Choroid plexus epithelial cell (primary cell): ENCODE measurements at places on chromosomes 2 and 18.

DNA sequence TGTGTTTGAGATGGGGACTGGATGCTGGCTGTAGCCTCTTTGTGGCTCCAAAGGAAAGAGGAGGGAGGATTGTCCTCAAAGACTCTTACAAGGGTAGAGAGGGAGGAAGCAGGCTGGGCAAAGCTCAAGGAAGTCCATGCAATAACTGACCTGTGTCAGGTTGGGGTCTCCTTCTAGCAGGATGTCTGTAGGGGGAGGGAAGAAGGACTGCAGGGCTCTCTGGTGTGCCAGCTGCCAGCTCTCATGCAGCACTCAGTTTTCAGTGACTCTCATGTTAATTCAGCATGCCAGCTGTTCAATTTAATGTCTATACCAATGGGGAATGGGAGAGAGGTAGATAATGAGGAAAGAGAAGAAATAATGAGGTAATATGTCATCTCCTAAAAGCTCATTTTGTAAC lies 85.3 kb upstream of the RANBP2 start:
- DNase-seq, result no peak

GRCh38 chr2:69017835-69018234 lies 4.9 kb downstream of the ANTXR1 start:
- no peak for DNase-seq

GRCh38 chr2:238509151-238509835 lies 82.6 kb downstream of the ASB1 start:
- peak; percentile 78 for DNase-seq

DNA sequence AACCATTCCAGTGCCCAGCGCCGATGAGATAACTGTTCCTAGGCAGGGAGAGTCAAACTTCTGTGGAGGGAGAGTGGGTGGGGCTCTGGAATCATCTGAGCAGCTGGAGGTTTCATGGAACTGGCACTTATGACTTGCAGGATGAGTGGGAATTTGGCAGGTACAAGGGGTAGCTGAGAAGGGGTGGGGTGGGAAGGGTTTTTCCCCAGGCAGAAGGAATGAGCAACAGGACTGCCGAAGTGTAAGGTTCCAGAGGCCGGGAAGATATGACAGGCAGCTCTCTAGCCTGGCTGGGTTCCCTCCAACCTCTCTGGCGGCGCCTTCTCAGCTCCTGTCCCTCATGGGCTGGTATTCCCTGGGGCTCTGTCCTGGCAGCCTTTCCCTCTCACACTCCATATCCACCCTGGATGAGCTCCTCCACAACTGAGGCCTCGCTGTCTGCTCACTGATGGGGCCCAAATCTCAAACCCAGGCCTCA lies 2.5 kb upstream of the TET3 start:
- no peak for DNase-seq

DNA sequence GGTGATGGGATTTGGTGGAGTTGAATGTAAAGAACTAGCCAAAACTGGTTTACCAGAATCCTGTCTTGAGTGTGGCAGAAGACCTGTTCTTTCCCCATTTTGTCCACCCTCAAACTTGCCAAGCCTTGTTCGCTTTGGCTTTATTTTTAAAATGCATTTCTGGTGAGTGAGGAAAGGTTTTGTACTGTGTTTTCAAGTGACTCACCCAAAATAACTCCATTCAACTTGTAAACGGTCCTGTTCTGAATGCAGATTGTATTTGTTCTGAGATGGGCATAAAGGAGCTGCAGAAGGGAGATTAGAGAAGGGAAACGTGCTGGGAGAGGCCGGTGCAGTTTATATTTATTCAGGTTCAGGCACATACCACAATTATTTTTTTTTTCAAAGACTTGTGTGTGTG lies 5.3 kb upstream of the ITPRID2 start:
- peak; percentile 37 for DNase-seq

- peak; percentile 25 for DNase-seq
Measured at GRCh38 chr2:196431076-196431475, 208.4 kb upstream of the CCDC150 start.

DNA sequence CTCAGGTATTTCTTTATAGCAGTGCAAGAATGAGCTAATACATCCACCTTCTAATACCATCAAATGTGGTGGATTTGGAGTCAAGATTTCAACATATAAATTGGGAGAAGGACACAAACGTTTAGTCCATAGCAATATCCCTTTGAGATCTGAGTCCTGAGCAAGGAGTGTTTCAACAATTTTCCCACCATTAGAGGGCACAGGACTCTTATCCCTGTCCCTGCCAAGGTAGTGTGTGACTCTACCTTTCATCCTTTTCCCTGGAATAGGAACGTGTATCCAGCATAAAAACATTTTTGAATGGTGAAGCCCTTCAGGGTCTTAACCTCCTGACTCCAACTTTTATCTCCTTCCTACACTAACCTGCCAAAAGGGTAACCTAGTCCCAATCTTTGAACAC lies 181.3 kb upstream of the SRD5A2 start:
- peak; percentile 1 for DNase-seq

- DNase-seq, result peak; percentile 93
Measured at GRCh38 chr2:42342061-42342794, 18.8 kb downstream of the COX7A2L start.

DNA sequence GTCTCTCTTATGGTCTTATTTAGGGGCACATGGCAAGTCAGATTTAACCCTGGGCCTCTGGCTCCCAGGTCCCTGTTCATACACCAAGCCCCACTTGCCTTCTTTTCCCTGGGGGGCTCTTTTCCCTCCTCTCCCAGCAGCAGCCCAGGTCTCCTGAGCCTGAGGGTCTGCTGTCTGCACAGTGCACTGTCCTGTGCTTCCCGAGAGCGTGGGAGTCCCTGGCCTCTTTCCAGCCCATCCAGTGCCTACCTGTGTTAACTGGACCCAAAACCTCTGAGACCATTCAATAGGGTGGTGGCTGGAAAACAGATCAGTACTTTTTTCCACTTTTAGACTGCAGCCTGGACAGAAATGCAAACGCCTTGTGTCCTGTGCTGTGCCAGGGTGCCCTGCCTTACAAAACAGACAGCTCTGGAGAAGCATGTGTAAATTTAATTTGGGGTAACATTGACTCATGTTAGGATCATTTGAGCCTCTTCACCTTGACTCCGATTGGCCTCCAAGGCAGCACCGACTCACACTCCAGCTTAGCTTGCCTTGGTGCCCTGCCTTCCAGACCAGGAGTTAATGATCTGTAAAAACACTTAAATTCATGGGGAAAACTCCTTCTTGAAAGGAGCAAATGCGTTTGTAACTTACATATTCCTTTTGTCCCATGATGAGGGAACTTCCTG lies 34.3 kb downstream of the TWIST2 start:
- DNase-seq, result no peak

- DNase-seq, result peak; percentile 39
Measured at GRCh38 chr2:79860228-79861058, 347.6 kb downstream of the CTNNA2 start.

DNA sequence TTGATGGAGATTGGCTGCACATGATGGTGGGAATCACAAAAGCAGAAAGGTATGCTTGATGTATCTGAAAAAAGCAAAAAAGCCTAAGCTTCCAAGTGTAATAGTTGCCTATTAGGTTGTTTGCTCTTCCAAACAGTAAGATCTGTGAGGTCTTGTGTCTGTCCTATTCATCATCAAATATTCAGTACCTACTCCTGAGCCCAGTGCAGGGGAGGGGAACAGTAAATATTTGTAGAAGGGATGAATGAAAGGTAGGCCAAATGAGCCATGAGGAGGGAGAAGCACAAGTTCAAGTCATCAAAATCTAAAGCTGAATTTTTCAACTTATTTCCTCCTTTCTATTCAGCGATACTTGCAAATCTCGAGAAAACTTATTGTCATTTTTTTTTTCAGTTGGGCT lies 153.2 kb upstream of the ETAA1 start:
- no peak for DNase-seq

GRCh38 chr2:97957432-97958183 lies 38.1 kb downstream of the TMEM131 start:
- peak; percentile 18 for DNase-seq

GRCh38 chr2:8639122-8639635 lies 42.7 kb upstream of the ID2 start:
- DNase-seq, result no peak

DNA sequence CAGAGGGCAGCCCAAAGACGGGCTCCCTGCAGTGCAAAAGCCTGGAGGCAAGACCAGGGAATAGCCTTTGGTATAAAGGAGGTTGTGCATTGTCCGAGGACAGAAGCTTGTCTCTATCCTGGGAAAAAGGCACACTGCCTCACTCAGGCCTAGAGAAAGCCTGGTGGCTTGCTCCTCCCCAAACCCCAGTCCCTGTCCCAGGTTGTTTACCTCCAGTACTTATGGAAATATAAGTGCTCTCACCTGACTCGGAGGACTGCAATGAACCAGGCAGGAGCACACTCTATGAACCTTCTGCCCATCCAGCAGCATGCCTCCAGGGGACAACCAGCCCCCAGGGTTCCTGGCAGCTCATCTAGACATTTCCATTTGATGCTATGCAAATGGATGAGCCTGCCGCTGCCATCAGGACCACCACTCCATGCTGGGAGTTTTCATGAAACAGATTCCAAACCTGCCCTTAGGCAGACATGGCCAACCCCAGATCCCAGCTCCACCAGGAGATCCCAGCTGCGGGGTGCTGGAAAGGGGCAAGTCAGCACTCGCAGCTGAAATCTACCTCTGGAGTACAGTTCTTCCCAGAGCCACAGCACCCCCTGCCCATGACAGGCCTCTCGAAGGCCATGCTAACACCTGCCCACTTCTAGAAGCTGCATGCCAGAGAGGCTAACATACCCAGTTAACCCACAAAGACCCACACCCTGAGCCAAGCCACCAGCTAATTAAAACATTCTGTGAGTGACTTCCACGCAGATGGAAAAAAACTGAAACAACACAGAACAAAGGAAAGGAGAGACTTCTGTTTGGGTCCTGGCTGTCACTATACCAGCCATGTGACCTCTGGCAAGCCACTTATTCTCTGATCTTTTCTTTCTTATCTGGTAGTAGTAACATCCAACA lies 101.7 kb downstream of the TTC32 start:
- no peak for DNase-seq

GRCh38 chr2:207474863-207475485 lies 54.8 kb upstream of the CREB1 start:
- peak; percentile 79 for DNase-seq

- DNase-seq, result peak; percentile 88
Measured at GRCh38 chr2:23480957-23481797, 96.2 kb downstream of the KLHL29 start.

GRCh38 chr18:77650799-77651385 lies 401.2 kb downstream of the GALR1 start:
- DNase-seq, result peak; percentile 77

DNA sequence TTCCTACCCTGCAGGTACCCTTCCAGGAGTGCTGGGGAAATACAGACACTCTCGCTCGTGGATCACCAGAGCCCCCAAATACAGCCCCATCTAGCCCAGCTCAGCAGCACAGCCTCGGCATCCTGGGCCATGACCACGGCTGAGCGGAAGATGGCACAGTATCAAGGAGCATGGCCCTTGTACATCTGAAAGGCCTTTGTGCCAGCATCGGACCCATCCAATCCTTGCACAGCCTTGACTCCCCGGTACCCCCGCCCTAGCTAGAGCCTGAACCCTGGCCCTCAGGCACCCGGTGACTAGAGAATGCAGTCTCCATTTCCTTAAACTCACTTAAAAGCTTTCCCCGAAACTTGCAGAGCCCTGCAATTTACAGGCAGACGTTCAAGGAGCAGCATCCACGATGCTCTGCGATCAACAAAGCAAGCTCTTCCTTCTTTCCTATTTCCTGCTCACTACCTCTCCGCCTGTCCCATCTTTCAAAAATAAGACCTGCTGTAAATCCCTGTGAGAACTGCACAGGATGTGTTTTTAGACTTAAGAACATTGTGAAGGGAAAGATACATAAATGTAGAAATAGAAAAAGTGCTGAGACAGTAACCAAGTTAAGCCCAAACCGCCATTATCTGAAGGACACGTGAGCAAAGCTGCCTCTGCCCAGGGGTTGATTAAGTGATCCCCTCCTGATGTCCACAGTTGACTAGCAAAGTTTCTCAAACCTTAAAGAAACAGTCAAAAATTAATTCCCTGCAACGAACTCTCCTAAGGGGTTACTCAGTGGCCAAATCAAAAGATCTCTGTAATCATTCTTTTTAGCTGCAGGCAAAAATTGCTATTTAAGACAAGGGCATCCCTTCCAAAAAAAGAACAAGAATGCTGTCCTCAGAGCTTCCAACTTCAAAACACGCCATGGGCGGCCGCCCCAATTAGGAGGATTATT lies 48.5 kb downstream of the ZNF516 start:
- no peak for DNase-seq

- no peak for DNase-seq
Measured at GRCh38 chr18:641224-641623, 16.2 kb upstream of the TYMS start.

DNA sequence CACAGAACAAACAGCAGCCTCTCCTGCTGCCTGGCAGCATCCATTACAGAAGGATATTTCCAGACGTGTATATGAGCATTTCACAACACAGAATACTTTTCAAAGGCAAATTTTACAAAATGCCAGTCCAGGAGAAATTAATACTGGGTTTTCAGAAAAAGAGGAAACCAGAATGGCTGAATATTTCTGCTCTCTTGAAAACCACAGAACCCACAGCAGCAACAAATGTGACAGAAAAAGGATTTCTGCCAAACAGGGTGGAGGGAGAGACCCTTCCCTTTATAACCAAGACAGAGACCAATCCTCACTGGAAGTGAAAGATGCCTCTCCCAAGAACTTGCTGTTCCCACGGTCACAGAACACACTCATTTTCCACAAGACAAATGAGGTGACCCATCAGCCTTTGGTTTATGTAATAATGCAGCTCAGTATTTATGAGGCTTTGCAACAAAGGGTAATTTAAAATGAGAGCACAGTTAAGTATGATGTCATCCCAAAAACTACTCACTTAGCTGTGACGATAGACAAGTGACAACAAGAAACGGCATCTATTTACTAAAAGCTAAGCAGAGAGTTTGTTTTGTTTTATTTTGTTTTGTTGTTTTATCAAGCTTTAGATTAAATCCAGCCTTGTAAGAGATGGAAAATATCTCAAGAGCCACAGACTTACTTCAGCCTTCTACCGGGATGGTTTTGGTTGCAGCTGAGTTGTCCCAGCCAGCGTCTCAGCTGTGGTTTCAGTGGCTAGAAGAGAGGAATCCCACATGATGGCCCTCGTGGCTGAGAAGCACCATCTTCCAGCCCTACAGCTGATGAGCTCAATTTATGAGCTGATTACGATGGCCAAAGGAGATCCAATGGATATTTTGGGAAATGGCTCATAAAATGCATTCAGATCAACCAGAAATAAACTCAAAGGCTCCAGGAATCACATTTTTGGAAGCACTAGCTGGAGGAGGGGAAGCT lies 249.3 kb upstream of the AGAP1 start:
- DNase-seq, result no peak

DNA sequence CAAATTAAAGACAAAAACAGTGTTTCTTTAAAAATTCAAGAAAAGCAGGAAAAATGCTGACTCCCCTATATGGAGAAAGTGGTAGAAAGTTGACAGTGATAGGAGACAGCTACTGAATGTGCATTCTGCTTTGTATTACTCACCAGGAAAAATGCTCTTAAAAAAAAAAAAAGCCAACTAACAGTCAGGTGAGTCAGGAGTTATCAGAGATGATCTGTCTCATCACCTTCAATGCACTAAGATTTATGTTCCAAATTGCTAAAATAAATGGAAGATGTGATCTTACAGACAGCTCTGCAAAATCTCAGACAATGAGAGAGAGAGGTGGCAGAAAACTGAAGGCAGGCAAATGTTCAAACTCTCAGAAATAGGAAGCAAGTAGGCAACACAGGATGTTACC lies 47.6 kb upstream of the ZNF521 start:
- no peak for DNase-seq

GRCh38 chr2:229996320-229996719 lies 72.4 kb downstream of the SLC16A14 start:
- no peak for DNase-seq

GRCh38 chr18:61681065-61681464 lies 211.7 kb downstream of the RNF152 start:
- DNase-seq, result no peak
